ENCODE measurements at places on chromosomes 4 and X. TPM values are rescaled to one million over a fixed set of nuclear protein-coding genes. Genes with fewer than 3 reads are reported as not detected.
A peak's percentile ranks its signal among the peaks of the same experiment; 100 is the strongest.

- peak; percentile 72 for DNase-seq
- no peaks in the 10 kb centered on the region for H3K4me1 ChIP-seq
- H3K36me3 ChIP-seq = no peaks in the 10 kb centered on the region
- peaks cover 11% of the 10 kb centered on the region for H3K27me3 ChIP-seq
Observed at GRCh38 chrX:11787564-11787963, 29.5 kb downstream of the MSL3 start.

DNA sequence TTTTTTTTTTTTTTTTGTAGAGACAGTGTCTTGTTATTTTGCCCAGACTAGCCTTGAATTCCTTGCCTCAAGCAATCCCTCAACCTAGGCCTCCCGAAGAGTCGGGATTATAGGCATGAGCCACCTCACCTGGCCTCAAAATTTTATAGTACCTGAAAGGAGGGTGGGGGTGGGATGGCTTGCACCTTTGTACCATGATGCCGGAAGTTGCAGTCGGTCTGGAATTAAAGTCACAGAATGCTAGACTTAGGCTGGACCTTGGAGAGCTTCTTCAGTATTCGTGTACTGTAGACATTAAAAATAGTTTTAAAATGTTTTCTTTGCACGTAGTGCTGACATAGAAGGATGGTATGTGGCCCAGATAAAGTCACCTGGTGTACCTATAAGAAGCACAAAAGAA lies 280.9 kb downstream of the STIM2 start:
- no peaks in the 10 kb centered on the region for H3K27me3 ChIP-seq
- DNase-seq = no peak
- H3K27ac ChIP-seq = no peak overlapping the region
- H3K4me3 ChIP-seq = no peak overlapping the region
- H3K4me1 ChIP-seq = no peaks in the 10 kb centered on the region
- no peaks in the 10 kb centered on the region for H3K36me3 ChIP-seq

- no peaks in the 10 kb centered on the region for H3K36me3 ChIP-seq
- H3K4me1 ChIP-seq = no peaks in the 10 kb centered on the region
- no peak overlapping the region for H3K4me3 ChIP-seq
- H3K27ac ChIP-seq = no peak overlapping the region
- no peak for DNase-seq
- no peaks in the 10 kb centered on the region for H3K27me3 ChIP-seq
Observed at GRCh38 chr4:94135701-94136100, 72.0 kb upstream of the SMARCAD1 start.

GRCh38 chr4:16544251-16544721 lies 318.0 kb upstream of the TAPT1 start:
- no peak overlapping the region for H3K4me3 ChIP-seq
- no peaks in the 10 kb centered on the region for H3K27me3 ChIP-seq
- H3K4me1 ChIP-seq = no peaks in the 10 kb centered on the region
- no peak for DNase-seq
- H3K27ac ChIP-seq = no peak overlapping the region

The CLDN22 gene
- total RNA-seq = not detected

The ZNF732 gene
- total RNA-seq = not detected

Measured in A673 (cell line).